T1000 (cell line): ENCODE measurements at places on chromosomes 3 and 15.

GRCh38 chr15:95446854-95447253, 883.6 kb upstream of the NR2F2 start:
- no peak for DNase-seq

- no peak for DNase-seq
These were observed 245.4 kb downstream of the ULK4 start for GRCh38 chr3:41716471-41716870.

- no peak for DNase-seq
These were observed 28.6 kb upstream of the GOLIM4 start for GRCh38 chr3:168124291-168124690.

- DNase-seq: no peak
These were observed 11.6 kb downstream of the GALNT15 start for GRCh38 chr3:16186086-16186485.

DNA sequence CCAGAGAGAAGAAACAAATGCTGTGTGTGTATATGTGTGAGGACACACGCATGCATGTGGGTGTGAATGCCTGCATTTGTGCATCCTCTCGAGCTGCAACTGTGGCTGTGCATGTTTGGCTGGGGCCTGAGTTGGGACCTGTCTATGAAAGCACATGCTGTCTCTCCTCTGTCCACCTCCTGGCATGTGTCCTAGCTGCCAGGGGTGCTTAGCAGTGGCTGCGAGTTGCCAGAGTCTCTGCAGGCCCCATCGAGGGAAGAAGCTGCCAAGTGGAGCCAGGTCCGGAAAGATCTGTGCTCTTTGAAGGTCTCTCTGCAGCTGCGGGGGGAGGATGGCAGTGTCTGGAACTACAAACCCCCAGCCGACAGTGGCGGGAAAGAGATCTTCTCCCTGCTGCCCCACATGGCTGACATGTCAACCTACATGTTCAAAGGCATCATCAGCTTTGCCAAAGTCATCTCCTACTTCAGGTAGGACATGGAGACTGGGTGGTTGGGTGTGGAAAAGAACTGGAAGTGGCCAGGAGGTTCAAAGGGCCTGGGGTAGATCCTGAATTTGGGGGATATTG, 30.7 kb downstream of the NR1I2 start:
- no peak for DNase-seq

GRCh38 chr3:129016356-129016719, 15.2 kb downstream of the EFCC1 start:
- DNase-seq: no peak

GRCh38 chr15:43266834-43267233, at the start of gene TGM5:
Gene TGM5, minus strand, starts transcription at chr15:43266928. Its CDS starts 79 bp downstream, at chr15:43266849.
- DNase-seq: no peak

DNA sequence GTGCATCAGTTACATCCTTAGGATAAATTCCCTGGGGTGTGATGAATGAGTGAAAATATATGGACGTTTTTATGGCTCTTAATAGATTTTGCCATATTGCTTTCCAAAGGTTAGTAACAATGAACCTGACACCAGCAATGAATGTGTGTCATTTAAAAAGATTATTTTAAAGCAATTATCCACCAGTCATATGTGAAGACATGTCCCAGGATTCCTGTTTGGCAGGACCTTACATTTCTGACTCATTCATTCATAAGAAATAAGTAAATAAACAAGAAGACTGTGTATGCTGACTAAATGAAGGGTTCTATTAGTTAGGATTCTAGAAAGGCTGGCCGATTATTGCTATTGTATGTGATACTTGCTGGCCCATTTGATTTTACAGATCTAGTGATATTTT, 201.5 kb downstream of the SOX2 start:
- no peak for DNase-seq
